Stimulated activated CD4-positive, alpha-beta T cell treated with anti-CD3 and anti-CD28 coated beads, Interleukin-1b, Interleukin-23, amount 100 ng/mL, for 1 hour (primary cell): ENCODE measurements at places on chromosomes 1 and 21.

DNA sequence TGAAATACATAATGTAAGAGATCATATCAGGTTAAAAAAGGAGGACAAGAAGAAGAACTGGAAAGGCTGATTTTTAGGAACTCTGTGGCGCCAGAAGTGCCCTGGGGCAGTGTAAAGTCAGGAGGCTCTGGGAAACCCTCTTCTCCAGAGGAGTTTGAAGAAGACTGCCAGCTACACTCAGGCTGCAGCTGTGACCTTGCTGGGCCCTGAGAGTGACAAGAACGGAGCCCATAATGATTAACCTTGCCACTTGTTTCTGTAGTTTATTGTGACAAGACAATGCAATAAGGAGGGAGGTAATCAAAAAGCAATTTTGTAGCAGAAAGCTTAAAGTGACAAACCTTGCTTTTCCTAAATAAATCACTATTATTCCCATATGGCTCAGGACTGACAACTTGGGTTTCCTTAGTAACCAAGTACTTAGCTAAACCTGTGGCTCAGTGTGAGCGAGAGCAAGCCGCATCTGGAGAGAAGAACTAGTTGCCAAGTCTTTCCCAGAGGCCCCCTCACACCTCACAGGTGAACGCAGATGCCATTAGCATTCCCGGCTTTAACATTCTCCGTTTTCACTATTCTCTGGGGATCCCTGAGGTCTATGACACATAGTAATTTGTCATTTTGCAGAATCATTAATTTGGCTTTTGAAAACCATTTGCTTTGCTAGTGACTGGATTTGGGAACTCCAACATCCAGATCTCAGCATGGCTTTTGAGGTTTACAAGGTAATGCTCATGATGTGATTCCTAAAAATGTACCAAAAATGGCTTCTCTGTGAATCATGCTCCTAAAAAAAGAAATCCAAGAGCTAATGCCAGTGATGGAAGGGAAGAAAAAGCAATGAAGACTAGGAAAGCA lies 115.9 kb downstream of the OMA1 start:
- no peak for DNase-seq

- DNase-seq = no peak
Observed at GRCh38 chr1:32494196-32494595, 29.3 kb downstream of the ZBTB8B start.

DNA sequence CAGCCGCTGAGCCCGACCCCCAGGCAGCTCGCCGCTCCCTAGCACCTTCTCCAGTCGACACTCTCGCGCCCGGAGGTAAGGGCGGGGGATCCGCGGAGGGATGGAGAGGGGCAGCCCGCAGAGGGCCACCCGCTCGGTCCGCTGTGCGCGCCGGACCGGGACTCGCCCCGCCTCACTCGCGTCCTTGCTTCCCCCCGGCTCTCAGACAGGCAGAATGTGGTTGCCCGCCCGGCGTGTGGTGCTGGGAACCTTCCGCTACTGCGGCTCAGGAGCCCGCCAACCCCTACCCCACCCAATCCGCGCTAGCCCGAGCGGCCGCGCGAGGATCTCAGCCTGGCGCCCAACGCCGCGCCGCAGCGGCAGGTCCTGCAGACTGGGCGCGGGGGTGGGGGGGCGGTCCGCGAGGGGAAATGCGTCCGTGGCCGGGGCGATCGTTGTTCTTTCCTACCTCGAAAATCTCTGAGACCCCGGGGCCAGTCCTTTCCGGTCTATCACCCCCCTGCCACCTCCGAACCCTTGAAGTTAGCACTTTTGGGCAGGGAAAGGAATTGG lies 404 bp downstream of the LRRC8C start:
- DNase-seq = no peak

- DNase-seq = no peak
Observed at GRCh38 chr1:161936786-161937185, 86.9 kb downstream of the OLFML2B start.

- DNase-seq = no peak
Observed at GRCh38 chr1:6476483-6476882, 10.5 kb upstream of the TNFRSF25 start.
